ENCODE measurements at places on chromosomes 7 and 10. TPM values are rescaled to one million over a fixed set of nuclear protein-coding genes. Genes with fewer than 3 reads are reported as not detected.

GRCh38 chr10:131363416-131363815 lies 51.9 kb upstream of the TCERG1L start:
- no peak for DNase-seq

GRCh38 chr10:59977486-59977885 lies 71.1 kb upstream of the CCDC6 start:
- no peak for DNase-seq

Gene TBX20
- 5.1 TPM for polyA plus RNA-seq

Gene FLNC
- 399 TPM for polyA plus RNA-seq

Gene TRIM73
- 1.4 TPM for polyA plus RNA-seq

Gene OR2A5
- polyA plus RNA-seq = not detected
